ENCODE measurements at places on chromosomes 7 and 10.

GRCh38 chr10:28897617-28898464 lies 220.5 kb downstream of the BAMBI start:
- DNase-seq, result peak; percentile 72

DNA sequence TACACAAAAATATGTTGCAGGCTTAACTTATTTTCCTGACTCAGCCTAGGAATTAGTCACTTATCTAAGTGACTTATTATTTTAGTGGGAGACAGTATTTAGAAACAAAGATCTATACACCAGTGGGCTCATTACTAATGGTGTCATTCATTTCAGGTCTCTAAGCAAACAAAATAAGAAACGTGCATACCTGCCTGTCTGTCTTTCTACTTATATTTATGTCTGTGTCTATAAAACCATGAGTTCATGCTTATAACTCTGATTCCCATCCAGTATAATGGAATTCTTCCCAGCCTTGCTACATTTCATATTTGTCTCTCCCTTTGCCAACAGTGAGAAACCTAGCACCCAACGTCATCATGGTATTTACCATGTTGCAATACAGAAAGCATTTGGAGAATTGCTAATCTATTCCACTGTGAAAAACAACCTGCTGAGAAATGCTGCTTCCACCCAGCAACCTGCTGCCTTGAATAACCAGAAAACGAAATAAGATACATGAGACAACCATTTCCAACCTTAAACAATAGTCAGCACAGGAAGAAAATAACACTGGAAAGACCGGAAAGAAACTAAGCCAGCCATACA lies 501.0 kb downstream of the GLRX3 start:
- no peak for DNase-seq

DNA sequence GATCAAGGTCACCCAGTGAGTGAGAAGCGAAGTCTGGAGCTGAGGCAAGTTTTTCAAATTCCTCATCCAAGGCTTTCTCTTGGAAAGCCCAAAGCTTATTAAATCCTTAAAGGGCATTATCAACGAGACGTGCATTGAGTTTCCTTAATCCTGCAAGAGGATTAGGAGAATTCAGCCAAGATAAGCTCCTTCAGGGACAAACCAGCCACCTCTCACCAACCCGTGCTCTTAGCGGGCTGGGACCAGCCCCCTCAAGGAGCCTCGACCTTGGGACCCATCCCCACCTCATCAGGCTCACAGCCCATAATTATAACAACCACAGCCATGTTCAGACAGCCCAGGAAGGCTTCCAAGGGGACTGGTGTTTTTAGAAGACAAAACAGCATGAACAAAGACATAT lies 12.0 kb upstream of the SLC29A4 start:
- no peak for DNase-seq

GRCh38 chr7:38318803-38319416 lies 45.5 kb upstream of the TARP start:
- peak; percentile 70 for DNase-seq

DNA sequence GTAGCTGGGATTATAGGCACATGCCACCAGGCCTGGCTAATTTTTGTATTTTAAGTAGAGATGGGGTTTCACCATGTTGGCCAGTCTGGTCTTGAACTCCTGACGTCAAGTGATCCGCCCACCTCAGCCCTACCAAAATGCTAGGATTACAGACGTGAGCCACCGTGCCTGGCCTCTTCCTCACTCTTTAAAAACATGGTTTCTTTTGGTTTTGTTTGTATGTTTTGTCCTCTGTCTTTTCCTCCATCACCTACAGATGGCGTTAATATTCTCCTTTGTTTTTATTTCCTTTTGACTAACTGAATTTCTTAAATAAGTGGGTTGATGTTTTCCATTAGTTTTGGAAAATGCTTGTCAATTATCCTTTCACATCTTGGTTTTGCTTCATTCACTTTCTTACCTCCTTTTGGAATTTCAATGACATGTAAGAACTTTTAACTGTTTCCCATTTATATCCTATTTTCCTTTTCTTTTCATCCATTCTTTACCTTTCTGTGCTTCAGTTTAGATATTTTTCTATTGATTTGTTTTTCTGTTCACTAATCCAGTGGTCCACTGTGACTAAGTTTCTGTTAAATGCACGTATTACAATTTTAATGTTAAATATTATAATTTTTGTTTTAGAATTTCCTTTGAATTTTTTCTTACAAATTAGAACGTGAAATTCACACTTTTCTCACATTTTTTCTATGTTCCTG lies 104.1 kb downstream of the ZNF467 start:
- peak; percentile 8 for DNase-seq

GRCh38 chr7:98266840-98267239 lies 14.6 kb upstream of the BRI3 start:
- no peak for DNase-seq

DNA sequence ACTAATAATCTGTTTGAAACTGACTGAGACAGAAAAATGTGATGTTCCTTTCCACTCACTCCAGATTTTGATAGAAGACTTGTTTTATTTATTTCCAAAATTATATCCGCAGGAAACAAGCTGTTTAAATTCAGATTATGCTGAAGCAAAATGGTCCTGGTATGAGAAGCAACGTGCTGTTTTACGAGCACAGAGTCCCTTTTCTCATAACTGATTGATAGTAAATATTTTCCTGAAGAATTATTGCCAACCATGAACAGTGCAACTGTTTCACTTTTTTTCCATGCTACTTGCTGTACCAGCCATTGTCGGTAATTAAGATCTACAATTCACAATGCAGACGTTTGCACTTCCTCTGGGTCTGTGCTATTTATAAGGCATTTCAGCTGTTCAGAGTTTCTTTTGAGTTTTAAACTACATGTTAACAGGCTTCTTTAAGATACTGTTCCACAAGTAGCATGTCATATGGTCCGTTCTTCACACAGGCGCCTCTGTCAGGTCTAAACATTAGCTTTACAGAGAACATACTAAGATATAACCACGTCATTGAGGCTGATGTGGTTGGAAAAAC lies 103.8 kb downstream of the POLL start:
- no peak for DNase-seq

DNA sequence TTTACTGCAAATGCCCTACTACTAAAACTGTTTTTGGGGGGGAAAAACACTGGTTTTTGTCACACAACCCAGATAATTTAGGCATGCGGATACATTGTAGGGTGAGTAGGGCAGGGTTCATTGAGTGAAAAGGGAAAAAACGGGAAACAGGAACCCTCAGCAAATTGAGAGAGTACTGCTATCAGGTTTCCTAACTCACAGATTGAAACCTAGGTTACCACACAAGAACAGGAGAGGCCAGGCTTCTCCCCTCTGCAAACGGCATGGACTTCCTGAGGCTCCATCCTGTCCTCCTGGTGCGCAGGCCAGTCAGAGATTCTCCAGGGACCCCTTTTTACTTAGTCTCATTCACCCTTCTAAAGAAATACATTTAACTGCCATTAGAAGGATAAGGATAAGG lies 30.6 kb downstream of the AVL9 start:
- DNase-seq, result no peak

DNA sequence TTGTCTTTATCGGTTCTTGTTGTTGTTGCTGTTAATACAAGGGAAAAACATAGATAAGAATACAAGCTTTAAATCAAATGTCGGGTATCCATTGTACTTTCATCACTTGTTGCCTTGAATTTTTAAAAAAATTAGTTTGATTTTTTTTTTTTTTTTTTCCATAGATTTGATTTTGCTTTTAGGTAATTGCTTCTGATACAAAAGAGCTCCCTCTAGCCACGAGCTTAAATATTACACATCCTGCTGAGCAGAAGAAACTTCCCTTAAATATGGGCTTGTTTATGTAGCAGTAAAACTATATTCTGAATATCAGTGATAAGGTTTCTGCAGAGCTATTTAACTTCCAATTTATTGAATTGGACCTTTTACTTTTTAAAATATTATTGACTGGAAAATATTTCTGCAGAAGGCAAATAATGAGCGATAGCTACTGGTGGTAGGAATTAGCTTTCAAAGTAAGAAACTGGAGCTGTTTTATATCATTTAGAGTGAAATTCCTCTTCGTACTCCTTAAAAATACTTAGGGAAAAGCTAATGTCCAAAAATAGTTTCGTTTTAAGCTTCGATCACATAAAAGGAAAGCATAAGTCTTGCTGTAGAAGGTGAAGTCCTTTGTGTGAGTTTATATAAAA lies 216.9 kb downstream of the POLR1F start:
- DNase-seq, result peak; percentile 15

DNA sequence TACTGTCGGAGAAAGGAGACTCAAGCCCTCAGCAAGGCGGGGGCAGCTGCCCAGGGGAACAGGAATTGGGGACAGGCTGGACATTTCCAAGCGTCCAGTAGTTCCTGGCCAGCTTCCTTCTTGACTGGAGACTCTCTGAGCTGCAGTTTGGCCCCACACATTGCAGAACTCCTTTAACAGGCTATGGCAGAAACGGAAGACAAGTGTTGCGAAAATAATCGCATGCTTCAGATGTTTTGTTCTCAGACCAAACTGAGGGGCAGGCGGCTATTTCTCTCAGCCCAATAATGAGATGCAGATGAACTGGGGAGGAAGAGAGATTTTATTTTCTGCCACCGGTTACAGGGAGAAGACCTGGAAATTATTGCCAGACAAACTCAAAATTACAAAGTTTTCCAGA lies 88.0 kb upstream of the PFKP start:
- DNase-seq, result peak; percentile 58

GRCh38 chr10:133165556-133166503 lies 5.8 kb downstream of the KNDC1 start:
- no peak for DNase-seq

Data from globus pallidus (tissue), 1 donor.